ENCODE measurements at places on chromosomes 12 and 14.

DNA sequence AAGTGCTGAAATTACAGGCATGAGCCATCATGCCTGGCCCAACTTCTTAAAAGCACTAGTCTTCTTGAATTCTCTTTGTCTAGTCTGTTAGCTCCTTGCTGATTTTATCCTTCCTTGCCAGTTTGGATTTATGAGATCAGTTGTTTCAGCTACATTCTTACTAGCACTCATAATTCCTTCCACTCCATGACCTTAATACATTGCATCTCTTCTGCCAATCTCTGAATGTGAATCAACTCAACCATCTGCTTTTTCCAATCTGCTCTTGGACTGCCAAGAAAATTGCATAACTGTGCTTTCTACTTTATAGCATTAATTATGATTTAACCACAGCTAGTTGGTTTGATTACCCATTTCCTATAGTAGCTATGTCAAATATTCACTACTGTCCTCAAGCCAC, 14.9 kb upstream of the HEATR5A start:
- no peak for DNase-seq

- no peak for DNase-seq
These were observed 150.9 kb upstream of the SLC16A7 start for GRCh38 chr12:59444932-59445331.

GRCh38 chr14:74267588-74267987, 28.3 kb downstream of the VSX2 start:
- no peak for DNase-seq

- no peak for DNase-seq
These were observed 138.6 kb downstream of the DUSP6 start for GRCh38 chr12:89213747-89214146.

- DNase-seq: no peak
These were observed 861.1 kb downstream of the GALC start for GRCh38 chr14:87131879-87132278.

DNA sequence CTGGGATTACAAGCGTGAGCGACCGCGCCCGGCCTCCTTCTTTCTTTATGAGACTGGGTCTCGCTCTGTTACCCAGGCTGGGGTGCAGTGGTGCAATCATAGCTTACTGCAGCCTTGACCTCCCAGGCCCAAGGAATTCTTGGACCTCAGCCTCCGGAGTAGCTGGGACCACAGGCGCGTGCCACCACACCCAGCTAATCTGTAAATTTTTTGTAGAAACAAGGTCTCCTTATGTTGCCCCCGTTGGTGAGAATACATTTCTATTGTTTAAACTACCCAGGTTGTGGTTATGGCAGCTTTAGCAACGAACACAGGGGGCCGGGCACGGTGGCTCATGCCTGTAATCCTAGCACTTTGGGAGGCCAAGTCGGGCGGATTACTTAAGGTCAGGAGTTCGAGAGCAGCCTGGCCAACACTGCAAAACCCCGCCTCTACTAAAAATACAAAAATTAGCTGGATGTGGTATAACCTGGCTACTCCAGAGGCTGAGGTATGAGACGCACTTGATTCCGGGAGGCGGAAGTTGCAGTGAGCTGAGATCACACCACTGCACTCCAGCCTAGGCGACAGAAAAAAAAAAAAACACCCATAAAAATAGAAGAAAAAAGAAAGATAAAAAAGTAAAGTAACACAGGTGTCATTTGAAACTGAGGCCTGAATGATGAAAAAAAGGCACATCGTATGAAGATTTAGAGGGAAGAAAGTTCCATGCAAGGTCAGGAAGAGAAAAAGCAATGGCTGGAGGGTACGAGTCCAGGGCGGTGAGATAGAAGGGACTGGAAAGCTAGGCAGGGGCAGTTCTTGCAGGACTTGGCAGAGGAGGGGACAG, 977 bp upstream of the TMEM120B start:
- no peak for DNase-seq

GRCh38 chr12:77760271-77761025, 70.2 kb upstream of the NAV3 start:
- DNase-seq: no peak

- no peak for DNase-seq
These were observed 105.9 kb downstream of the SINHCAF start for GRCh38 chr12:31220061-31220460.

- no peak for DNase-seq
These were observed 44.8 kb downstream of the FBXW8 start for GRCh38 chr12:116955382-116956021.

Measured in effector memory CD8-positive, alpha-beta T cell (primary cell).